ENCODE measurements at places on chromosomes 12 and 14. TPM values are rescaled to one million over a fixed set of nuclear protein-coding genes. Genes with fewer than 3 reads are reported as not detected.
A peak's percentile ranks its signal among the peaks of the same experiment; 100 is the strongest.

- DNase-seq: peak; percentile 53
Observed at GRCh38 chr14:99609245-99610170, 5.5 kb upstream of the CCDC85C start.

- no peak for DNase-seq
Observed at GRCh38 chr12:3656946-3657622, 95.8 kb downstream of the CRACR2A start.

GRCh38 chr14:71358209-71358931 lies 451.1 kb downstream of the PCNX1 start:
- DNase-seq: no peak

DNA sequence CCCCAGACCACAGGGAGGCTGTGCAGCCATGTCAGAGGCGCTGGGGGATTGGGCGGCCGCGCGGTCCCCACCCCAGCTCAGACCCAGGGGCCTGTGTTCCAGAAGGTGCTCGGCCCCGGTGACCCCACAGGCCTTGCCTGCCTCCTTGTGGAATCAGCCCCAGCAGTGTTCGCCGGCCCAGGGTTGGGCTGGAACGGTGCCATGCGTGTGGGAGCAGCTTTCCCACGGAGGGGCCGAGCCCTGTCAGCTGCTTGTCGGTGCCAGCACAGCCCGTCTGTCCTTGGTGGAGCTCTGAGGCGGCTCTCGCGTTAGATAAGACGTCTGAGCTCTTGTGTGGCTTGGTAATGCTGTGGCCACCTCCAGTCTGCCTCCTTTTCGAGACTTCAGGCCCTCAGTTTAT lies 8.5 kb downstream of the ZFYVE21 start:
- DNase-seq: no peak

DNA sequence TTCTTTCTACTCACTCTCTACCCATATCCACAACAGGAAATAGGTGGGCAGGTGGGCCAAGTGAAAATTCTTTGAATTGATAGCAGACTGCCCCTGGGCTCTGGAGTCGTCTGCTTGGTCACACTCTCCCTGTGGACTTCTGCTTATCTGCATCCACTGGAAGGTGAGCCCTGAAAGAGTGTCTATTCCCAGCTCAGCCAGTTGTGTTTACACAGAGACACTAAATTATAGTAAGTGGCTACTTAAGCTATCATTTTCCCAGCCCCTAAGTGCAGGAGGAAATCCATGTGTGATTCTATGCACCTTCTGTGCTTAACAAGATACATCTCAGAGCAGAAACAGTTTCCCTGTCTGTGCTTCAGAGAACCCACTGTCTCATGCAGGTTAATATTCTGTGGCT lies 338.4 kb downstream of the FUT8 start:
- no peak for DNase-seq

DNA sequence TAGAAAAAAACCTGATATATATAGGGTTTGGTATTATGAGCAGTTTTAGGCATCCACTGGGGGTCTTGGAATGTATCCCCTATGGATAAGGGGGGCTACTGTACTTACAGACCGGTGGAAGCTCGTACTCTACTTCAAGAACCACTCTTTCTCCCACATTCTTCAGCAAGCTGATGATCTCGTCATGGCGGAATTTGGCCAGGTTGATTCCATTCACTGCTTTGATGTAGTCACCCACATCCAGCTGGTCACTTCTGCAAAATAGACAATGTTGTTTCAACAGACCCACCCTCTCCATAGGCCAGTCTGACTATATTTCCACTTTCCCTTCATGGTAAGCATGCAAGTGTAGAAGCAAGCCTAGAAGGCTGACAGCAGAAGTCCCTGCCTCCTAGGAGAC lies 139.9 kb downstream of the GRIP1 start:
- peak; percentile 45 for DNase-seq

DNA sequence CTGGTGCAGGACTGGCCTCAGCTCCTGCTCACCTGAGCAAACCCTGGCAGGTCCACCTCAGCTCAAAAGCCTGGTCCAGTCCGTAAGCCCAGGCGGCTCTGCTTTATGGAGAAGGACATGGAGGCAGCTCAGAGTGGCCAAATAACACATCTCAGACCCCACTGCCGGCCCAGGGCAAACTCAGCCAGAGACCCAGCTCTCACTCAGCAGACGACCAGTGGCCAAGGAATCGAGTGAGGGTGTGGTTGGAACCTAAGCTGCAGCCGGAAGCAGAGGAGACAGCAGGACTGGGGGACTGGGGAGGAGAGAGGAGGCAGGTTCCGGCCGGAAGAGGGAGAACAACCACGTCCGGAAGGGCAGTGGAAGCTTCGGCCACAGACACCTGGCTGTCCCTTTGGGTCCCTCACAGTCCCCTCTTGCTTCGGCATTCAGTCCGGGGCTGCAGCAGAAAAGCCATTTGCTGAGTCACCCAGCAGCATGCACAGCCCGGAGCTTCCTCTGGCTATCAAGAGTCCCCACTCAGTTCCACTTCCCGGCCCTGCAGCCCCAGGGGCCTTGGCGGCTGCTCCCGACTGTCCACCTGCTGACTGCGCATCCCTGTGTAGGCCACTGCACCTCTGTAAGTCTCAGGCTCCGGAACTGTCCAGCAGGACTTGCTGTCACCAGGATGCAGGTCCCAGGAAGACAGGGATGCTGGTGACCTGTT lies 104.0 kb downstream of the CALM1 start:
- DNase-seq: no peak

- DNase-seq: peak; percentile 88
Observed at GRCh38 chr12:108611884-108612415, 14.1 kb upstream of the TMEM119 start.

GRCh38 chr12:26611598-26611997 lies 221.4 kb downstream of the ITPR2 start:
- DNase-seq: no peak

GRCh38 chr14:55819610-55820304 lies 239.8 kb downstream of the KTN1 start:
- no peak for DNase-seq

- peak; percentile 72 for DNase-seq
Observed at GRCh38 chr14:88775532-88775931, 17.2 kb downstream of the EML5 start.

GRCh38 chr12:47770086-47770726 lies 2.8 kb upstream of the SLC48A1 start:
- DNase-seq: peak; percentile 32

- no peak for DNase-seq
Observed at GRCh38 chr12:114311974-114312373, 94.0 kb downstream of the TBX5 start.

DNA sequence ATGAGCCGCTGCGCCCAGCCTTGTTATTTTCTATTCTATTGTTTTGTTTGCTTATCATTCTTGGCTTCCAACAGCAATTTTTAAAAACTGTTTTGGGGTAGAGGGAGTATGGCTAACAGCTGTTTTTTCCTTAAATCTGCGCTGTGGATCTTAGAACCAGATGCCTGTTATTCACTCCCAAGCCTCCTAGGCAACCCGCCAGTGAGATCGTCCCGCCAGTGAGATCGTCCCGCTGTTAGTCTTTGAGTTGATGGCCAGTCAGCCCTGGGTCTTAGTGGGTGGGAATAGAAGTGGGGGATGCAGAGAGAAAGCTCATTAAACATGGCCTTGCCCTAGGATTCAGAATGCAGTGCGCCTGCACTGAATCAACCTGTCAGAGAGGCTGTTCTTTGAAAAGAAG lies 67.3 kb upstream of the BICD1 start:
- no peak for DNase-seq

GRCh38 chr14:75539561-75540478 lies 17.6 kb downstream of the BATF start:
- no peak for DNase-seq

The TAS2R42 gene
- total RNA-seq: not detected

The TUNAR gene
- total RNA-seq: not detected

The KCNC2 gene
- not detected for total RNA-seq

The DNM1L gene
- total RNA-seq: 38.7 TPM

The KRT7 gene
- 2,979 TPM for total RNA-seq

The CREBL2 gene
- 11.7 TPM for total RNA-seq

The OR9K2 gene
- total RNA-seq: not detected

The KRT80 gene
- 30.1 TPM for total RNA-seq

The JKAMP gene
- total RNA-seq: 147 TPM

The PTPRB gene
- 0.66 TPM for total RNA-seq
